Mesothelial cell of epicardium (in vitro differentiated cells): ENCODE measurements at places on chromosomes 5 and 9. TPM values are rescaled to one million over a fixed set of nuclear protein-coding genes. Genes with fewer than 3 reads are reported as not detected.
A peak's percentile ranks its signal among the peaks of the same experiment; 100 is the strongest.

Gene ARHGEF28
- total RNA-seq, result 0.22 to 0.40 TPM (median 0.29 TPM) in 3 replicates

GRCh38 chr9:121757281-121757585 is 105.8 kb downstream of the DAB2IP start:
- peaks cover 12% of the 10 kb centered on the region for H3K36me3 ChIP-seq
- H3K27me3 ChIP-seq, result no peaks in the 10 kb centered on the region
- no peak overlapping the region for H3K4me3 ChIP-seq
- H3K27ac ChIP-seq, result no peak overlapping the region
- DNase-seq, result no peak
- no peaks in the 10 kb centered on the region for H3K4me1 ChIP-seq

GRCh38 chr9:6968271-6968670 is 210.5 kb downstream of the KDM4C start:
- no peaks in the 10 kb centered on the region for H3K36me3 ChIP-seq
- no peak for DNase-seq
- H3K27me3 ChIP-seq, result no peaks in the 10 kb centered on the region
- no peak overlapping the region for H3K4me3 ChIP-seq

DNA sequence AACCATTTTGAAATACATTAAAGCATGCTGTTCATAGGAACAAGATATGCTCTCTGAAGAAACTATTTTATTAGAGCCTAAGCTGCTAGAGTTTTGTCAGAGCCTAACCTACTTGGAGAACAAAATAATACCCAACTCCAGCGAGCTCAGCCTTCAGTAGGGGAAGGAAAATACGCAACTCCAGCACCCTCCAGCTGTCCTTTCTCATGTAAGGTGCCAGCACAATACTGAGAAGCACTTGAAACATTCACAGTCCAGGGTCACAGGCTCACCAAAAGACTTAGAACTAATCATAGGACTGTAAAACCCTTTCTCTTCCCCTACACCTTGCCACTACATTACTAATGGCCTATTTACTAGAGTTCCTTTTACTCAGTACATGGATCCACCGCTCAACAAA is 18.9 kb downstream of the DPYSL3 start:
- peaks cover 6% of the 10 kb centered on the region for H3K4me1 ChIP-seq
- H3K27me3 ChIP-seq, result no peaks in the 10 kb centered on the region
- no peak for DNase-seq
- no peak overlapping the region for H3K4me3 ChIP-seq
- H3K36me3 ChIP-seq, result no peaks in the 10 kb centered on the region

DNA sequence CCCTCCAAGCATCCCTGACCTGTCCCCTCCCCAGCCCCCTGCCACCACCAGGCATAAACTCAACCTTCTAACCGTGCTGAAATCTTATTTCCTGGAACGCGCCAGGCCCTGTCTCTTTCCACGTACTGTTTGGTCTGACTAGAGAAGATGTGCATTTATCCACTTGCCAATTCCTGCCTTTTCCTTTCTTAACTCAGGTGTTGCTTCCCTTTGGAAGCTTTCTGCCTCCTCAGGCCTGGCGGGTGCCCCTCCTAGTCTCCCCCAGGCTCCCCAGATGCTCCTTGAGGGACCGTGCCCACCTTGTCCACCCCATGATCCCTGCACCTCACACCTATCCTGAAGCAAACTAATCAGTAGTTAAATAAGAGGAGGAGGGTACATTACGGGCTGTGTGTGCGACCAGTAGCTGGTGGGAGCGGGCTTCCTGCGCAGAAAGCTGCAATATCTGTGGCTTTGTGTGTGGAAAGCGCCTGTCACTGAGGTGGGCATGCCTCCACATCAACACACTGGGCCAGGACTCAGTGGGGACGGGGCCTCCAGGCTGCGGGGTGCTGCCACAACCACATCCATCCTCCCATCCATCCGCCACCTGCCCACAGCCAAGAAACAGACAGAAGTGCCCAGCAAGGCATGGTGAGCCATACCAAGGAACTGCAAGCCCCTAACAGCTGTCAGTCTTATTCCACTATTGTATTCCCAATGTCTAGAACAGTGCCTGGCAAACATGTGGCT is 73.5 kb downstream of the COL23A1 start:
- no peak overlapping the region for H3K4me3 ChIP-seq
- no peak overlapping the region for H3K27ac ChIP-seq
- no peaks in the 10 kb centered on the region for H3K36me3 ChIP-seq
- DNase-seq, result no peak
- H3K4me1 ChIP-seq, result no peaks in the 10 kb centered on the region

GRCh38 chr9:135878528-135879236 is 28.7 kb downstream of the CAMSAP1 start:
- no peaks in the 10 kb centered on the region for H3K4me1 ChIP-seq
- H3K36me3 ChIP-seq, result peaks cover 5% of the 10 kb centered on the region
- no peaks in the 10 kb centered on the region for H3K27me3 ChIP-seq
- H3K27ac ChIP-seq, result peak overlapping the region; percentile 69
- no peak overlapping the region for H3K4me3 ChIP-seq
- no peak for DNase-seq
